ENCODE measurements at places on chromosomes 2 and 18.

DNA sequence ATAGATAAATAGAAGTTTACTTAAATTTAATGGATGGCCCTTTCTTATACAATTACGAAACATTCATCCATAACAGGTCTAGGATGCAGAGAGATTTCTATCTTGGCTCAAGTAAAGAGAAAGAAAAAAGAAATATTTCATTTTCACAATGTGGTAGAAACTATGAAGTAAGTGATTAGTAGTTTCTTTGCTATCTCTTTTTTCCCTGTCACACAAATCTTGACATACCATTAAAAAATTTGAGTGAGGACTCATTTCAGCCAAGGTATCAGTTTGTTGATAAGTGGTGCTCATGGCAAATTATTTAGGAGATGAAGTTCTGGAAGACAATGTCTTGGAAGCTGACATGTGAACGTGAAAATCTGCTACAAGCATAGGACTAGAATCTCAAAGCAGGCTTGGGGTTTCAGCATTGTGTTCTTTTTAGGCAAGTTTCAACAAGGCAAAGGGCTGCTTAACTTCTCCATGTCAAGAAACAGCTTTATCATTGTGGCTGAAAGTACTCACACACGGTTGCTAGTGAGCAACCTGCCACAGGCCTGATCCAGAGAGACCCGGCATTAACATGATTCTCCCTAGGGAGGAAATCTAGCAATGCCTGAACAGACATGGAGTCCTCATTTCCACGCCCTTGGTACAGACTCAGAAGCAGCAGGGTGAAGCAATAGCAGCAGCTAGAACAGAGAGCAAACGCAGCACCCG is 414.6 kb downstream of the DLGAP1 start:
- DNase-seq: no peak

GRCh38 chr2:102768892-102769291 is 7.1 kb downstream of the TMEM182 start:
- DNase-seq: no peak

DNA sequence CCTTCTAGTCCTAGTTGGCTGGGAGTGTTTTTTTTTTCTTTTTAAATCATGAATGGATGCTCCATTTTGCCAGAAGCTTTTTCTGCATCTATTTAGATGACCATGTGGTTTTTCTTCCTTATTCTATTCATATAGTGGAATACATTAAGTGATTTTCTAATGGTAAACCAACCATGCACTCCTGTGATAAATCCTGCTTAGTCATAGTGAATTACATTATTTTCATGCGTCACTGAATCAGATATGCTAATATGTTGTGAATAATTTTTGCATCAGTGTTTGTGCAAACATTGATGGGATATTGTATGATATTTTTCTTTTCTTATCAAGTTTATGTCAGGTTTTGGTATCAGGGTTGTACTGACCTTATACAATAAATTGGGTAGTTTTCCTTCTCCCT is 229.3 kb upstream of the REV1 start:
- no peak for DNase-seq

GRCh38 chr18:41700416-41700815 is 254.6 kb upstream of the PIK3C3 start:
- DNase-seq: no peak

GRCh38 chr18:23071285-23071684 is 64.0 kb upstream of the CABLES1 start:
- DNase-seq: peak; percentile 34

DNA sequence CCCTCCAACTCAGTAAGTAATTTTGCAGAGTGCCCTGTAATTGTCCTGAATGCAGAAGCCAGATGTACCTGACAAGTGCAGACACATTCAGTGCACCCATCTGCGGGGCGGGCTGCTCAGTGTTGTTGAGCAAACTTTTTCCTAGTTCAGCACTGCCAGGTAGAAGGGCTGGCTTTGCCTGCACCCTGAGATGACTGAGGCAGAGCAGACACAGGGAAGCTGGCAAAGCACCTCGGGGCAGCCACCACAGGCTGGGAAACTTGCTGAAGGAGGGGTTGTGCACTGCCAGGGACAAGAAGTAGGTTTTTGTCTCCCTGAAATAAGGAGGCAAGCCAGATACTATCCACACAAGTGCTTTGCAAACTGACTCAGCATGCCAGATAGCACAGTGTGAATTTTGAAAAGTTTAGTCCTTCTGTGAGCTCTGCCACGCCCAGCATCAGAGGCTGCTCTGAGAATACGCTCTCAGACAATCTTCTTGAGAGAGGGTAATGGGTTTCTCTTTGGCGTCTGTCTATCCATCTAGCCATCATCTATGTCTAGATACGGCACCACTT is 62.3 kb downstream of the SOWAHC start:
- DNase-seq: no peak

DNA sequence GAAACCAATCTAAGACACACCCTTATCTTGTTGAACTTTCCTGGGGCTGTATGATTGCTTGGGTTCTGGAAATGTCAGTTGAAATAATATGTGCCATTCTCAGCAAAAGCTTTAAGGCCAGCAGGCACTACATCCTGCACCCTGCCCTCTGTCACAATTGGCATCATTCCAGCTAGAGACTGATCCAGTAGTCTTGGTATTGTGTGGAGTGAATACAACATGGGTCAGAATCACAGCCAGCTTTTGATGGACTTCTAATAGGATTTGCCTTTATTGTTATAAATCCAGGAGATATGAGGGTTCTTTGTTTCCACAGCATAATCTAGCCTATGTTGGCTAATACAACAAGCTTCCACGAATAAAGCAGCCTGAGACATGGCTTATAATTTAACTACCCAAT is 617.0 kb upstream of the CDH2 start:
- DNase-seq: no peak

GRCh38 chr18:50203801-50204604 is 9.1 kb upstream of the MYO5B start:
- DNase-seq: peak; percentile 48

DNA sequence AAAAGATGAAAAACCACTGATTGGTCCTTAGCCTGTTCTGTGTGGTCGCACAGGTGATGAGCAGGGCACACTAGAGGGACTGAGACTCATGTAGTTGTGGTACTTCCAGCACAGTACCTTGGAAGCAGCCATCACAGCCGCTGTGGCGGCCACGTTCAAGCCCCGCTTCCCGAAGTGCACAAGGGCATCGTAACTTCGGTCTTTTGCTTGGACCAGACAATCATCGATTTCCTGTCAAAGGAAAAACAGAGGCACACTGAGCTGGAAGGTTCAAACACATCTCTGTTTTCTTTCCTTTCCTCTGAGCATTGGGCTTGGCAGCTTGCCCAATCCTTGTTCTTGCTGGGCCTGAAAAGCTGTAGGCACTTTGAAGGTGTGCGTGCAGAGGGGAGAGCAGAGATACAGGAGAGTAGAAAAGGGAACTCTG is 52.6 kb downstream of the MRPL35 start:
- DNase-seq: no peak

DNA sequence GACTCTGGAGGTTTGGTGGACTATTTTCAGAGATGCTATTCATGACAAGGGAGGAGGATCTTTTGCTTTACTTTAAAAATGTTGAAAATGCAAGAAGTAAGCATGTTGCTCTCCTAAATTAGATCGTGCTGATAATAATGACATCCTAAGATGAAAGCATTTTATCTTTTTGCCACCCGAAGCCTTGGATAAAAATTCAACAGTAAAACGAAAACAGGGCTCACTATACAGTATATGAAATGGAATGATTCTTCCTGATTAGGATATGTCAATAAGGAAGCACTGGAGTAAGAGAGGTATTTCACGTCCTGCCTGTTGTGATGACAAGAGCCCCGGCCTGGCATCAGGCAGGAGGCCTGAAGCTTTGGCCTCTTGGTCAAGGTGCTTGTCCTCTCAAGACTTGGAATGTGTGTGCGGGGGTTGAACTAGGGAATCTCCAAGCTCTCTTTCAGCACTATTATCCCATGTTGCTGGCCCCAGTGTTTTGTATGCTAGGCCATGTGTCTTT is 306.0 kb downstream of the MTX2 start:
- no peak for DNase-seq

- no peak for DNase-seq
These were observed 13.0 kb downstream of the AMER3 start for GRCh38 chr2:130768191-130768855.

DNA sequence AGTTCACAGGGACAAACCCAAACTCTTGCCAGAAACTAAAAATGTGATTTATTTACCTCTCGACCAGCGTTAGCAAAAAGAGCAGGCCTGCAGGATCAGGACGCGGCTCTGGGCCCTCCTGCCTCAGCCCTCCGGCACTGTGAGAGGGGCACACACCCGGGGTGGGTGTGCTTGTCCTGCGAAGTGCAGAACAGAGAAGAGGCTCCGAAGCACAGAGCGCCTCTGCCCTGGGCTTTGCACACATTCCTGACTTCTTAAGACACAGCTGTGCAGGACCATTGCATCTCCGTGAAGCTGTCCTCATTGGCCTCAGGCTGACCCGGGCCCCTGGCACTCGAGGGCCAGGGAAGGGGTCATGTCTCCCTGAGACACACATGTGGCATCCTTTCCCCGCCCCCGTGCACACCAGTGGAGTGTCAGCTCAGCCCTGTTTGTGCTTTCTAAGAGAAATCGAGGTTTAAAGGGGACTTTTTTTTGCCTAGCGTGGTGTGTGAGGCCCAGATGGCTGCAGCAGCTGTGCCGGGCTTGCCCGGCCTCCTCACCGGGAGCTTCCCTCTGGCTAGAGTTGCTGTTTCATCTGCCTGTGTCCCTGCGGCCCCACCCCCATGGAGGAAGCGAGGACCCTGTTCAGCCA is 9.9 kb upstream of the NFATC1 start:
- no peak for DNase-seq

GRCh38 chr2:221677688-221678087 is 105.6 kb upstream of the EPHA4 start:
- no peak for DNase-seq

DNA sequence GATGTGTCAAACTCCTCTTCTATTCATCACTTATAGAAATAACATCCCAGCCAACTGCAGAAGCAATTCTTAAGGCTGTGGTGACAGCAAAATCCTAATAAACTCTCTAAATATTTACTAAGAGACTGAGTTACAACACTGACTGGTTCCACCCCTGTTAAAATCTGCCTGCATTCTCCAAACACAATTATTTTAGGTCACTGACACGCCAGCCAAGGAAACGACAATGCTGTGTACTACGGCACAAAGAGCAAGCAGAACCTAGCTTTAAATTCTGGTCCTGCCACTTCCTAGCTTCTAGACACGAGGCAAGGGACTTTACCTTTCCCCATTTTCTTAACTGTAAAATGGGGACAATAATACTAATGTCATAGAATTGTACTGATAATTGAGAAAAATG is 4.1 kb downstream of the CYRIA start:
- DNase-seq: no peak

DNA sequence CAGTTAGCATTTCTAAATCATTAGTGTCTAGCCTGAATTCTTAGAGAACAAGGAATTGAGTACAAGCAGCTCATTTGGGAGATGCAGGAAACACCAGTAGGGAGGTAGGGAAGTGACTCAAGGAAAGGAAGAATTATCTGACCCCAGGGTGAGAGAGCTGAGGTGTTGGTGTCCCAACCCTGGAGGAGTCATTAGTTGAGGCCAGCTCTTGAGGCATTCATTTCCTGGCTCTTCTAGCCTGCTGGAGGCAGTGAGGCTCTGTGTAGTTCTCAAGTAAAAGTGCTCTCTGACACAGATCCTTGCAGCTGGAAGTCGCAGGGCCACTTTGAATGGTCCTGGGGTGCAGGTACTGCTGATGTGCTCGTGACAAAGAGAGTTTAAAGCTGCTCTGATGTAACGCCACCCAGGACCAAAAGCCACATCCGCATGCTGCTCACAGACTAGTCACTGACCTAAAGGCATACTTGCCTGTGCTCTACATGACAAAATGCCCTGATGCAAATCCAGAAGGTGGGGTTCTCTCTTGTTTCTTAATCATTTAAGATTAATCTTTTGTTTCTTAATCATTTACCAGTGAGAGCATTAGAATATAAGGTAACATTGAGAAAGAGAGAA is 299.5 kb upstream of the LYPD1 start:
- no peak for DNase-seq

DNA sequence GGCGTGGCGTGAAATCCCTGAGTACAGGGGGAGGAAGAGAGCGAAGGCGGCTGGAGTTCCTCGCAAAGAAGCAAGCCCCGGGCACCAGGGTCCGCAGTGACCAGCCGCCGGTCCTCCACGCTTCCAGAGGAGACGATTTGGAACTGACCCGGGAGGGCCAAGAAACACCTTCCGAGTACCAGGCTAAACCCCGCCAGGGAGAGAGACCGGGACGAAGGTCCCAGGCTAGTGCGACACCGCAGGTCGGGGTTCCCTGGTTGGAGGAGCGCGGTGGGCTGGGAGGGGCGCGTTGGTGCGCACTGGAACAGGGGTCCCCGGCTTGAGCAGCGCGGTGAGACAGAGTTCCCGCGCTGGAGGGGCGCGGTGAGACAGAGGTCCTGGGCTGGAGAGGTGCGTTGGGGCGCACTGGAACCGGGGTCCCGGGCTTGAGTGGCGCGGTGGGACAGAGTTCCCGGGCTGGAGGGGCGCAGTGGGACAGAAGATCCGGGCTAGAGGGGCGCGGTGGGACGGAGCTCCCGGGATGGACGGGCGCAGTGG is 901 bp downstream of the WDFY1 start:
- DNase-seq: peak; percentile 51

DNA sequence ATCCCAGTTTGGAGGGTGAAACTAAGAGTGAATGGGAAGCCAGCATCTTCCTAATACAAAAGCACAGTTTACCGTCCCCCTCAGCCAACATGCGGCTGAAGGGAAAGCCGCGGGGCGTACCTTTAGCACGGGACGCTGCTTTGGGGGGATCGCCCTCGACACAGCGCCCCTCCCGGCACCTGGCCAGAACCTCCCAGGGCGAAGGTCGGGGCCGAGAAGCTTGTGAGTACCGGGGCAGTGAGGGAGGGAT is at the start of gene METTL8:
Gene METTL8 (minus strand): TSS at position 228 of the 250 bp plus-strand sequence. CDS start 41,805 bp downstream, outside the sequence.
- no peak for DNase-seq

GRCh38 chr2:18422432-18423165 is 137.9 kb downstream of the RDH14 start:
- no peak for DNase-seq

GRCh38 chr18:49250816-49251388 is 209.5 kb downstream of the DYM start:
- no peak for DNase-seq

DNA sequence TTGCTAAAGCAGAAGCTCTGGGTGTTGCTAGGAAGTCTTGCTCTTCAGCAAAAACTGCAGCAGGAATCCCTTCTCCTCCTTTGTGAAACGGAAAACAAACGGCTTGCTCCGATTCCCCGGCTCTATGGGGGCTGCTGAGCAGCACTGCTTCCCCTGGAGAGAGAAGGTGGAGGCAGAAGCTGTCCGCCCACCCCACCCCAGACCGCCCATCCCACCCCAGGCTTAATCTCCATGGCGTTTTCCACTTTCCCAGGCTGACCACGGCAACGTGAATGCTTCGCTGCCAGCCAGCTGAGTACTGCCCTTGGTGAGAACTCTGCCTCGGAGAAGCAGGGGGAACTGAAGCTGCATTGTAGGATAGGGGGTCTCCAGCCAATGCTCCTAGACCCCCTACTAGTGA is 139.2 kb downstream of the BCL2 start:
- no peak for DNase-seq

DNA sequence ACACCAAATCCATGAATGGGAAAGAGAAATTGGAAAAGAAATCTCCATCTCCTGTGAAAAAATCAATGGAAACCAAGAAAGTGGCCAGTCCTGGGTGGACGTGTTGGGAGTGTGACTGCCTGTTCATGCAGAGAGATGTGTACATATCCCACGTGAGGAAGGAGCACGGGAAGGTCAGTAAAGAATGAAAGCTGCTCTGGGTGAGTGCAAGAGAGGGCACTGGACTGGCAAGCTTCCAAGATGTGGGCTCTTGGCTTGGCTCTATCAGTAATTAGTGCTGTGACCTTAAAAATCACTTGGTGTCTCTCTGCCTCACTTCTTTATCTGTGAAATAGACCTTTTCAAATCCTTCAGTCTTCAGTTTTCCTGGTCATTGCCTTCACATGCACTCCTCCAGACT is 89.0 kb downstream of the ZNF532 start:
- DNase-seq: no peak

Measured in amygdala (tissue), 56 donors.